ENCODE measurements at places on chromosomes 4 and X.

DNA sequence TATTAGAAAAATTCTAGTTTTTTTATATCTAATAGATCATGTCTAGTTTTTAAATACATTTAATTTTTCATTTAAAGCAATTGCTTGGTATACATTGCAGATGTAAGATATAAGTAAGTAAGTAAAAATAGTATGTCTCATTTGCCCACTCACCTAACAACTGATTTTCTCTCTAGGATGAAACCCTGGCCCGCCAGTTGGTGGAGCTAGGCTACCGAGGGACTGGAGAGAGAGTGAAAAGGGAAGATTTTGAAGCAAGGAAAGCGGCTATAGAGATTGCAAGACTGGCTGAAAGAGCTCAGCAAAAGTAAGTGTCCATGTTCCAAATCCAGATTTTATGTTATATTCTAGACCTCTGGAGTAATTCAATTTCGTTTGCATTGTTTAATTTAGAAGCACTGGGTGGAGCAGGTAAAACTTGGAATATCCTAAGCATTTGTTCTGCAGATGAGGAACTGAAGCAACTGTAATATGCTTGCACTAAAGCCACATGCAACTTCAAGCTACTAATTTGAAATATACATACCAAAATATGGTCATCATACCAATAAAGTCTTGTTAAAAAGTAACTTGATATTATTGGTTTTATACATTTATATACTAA is 27.1 kb downstream of the CFAP299 start:
- DNase-seq, result no peak

- DNase-seq, result no peak
Observed at GRCh38 chrX:15207994-15208393, 61.9 kb downstream of the ASB9 start.

GRCh38 chrX:70672326-70672725 is 227.7 kb downstream of the DLG3 start:
- DNase-seq, result no peak

DNA sequence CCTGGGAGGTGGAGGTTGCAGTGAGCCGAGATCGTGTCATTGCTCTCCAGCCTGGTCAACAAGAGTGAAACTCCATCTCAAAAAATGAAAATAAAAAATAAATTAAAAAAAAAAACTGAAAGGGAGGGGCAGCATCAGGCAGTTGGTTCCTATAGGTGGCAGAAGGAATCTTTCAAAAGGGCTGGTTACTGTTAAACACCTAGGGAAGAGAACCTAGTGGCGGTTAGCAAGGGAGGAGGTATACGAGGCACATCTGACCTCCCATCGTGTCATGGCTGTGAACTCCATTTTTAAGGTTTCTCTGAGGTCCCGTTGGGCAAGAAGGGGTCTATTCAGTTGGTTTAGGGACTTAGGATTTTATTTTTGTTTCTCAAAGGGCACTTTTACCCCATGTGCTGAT is 150.1 kb downstream of the SLC7A11 start:
- no peak for DNase-seq

GRCh38 chrX:17075004-17075403 is 128.5 kb downstream of the REPS2 start:
- DNase-seq, result no peak

DNA sequence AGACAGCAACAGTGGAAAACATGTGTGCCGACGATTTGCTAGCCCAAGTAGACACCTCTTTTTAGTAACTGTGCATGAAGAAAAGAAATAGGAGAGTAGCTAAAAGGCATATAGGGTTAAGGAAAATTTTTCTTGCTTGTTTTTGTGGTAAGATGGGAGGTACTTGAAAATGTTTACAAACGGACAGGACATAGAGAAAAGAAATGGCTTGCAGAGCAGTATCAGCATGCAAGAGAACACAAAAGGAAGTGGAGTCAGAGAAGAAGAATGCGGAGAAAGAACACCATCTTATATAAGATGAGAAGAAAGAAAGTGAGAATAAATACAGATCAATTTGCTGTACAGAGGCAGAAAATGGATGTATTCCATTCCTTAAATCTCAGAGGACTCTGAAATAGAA is 263.7 kb upstream of the ETNPPL start:
- no peak for DNase-seq

DNA sequence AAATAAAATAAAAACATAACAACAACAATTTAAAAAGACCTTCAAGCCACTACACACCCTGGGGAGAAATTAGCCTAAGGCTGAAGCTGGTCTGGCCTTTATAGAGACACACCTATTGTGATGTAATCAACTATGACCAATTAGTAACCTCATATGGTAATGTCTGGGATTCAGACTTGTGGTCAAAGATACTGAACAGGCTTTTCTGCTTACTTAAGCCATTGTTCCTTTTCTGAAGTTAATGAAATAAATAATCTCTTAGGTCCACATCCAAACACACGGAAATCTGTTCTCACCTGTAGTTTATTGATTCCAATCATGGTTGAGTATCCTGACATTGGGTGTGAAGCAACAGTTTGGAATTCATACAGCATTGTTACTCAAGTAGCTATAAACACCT is 152.5 kb downstream of the PLS3 start:
- DNase-seq, result no peak

- no peak for DNase-seq
Observed at GRCh38 chr4:187798385-187798784, 197.2 kb upstream of the ZFP42 start.
